GM23248 (cell line): ENCODE measurements at places on chromosomes 1 and 21.
A peak's percentile ranks its signal among the peaks of the same experiment; 100 is the strongest.

DNA sequence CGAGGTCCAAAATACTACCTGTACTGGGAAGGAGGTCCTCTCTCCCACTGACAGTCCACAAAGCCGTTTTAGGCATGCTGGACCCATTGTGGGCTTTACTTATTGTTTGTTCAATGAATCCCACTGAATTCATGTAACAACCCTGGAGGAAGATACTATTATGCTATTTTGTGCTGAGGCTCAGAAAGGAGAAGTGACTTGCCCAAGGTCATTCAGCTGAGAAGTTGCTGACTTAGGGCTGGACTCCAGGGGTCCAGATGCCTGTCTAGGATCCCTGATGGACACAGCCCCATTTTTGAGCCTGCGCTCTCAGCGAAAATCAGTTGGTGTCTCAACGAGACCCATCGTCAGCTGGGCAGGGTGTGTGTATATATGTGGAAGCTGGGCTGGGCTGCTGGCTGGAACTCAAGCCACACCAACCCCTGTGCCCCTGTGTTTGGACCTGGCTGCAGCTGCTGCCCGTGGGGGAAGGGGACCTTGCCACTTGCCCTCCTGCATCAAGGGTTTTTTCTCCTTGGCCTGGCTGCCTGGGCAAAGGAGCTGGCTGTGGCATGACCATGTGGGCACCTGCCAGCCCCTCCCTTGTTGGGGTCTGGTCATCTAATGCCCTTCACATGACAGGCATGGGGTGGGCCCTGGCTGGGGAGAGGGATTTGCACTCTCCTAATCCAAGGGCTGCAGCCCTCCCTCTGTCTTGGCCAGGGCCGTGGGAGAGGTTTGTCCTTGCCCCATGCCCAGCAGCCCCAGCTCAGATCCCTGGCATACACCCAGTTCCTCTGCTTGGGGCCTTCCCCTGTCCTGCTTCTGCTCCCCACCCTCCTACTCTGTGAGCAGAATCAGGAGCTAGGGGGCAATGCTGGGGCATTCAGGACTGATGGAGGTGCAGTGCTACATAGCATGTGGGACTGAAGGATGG lies 15.0 kb downstream of the KCNQ4 start:
- no peak for DNase-seq

- peak; percentile 30 for DNase-seq
Measured at GRCh38 chr1:153507926-153508583, 27.7 kb downstream of the S100A6 start.

DNA sequence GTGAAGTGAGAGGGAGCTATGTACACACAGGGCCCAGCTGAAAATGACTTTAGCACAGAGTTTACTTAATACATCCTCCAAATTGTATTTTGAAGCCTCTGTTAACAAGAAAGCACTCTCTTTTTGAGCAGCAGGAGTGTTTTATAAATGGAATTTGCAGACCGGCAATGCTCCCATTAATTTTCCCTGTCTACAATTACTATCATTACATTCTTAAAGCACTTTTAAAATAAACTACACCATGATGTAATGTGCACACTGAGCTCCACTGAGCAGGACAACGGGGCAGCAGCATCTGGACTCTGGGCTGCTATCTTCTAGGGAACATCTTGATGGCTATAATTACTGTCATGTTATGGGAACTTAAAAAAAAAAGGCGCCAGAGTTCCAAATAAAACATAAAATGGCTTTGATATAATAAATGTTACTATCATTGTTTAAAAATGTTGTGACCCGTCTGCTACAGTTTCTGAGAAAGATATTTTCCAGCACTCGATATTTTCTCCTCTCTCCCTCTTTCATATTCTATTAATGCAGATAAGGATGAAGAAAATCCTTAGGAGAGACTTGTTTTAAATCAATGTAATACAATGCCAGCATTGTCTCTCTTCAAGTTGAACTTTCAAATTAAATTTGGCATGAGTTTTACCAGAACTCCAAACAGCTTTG lies 150.9 kb downstream of the HLX start:
- no peak for DNase-seq

- DNase-seq = no peak
Measured at GRCh38 chr1:162639718-162640117, 7.5 kb downstream of the DDR2 start.

- no peak for DNase-seq
Measured at GRCh38 chr1:80918380-80918779, 882.4 kb upstream of the ADGRL2 start.

DNA sequence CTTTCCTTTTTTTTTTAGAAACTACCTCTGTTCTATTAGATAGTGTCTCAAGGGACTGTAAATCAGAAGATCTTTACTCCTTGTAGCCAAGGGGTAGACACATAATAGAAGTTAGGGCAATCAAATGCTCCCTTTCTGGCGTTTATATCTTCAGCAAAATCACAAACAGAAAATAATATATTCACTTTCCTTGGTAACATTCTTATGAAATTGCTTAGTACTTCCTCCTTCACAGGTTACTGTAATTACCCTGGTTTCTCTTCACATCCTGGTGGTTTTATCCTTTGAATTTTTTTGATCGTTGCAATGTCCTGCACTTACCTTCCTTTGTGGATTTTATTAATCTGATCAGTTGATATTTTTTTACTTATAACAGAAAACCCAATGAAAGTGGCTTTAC lies 1064.9 kb downstream of the NCAM2 start:
- DNase-seq = no peak

DNA sequence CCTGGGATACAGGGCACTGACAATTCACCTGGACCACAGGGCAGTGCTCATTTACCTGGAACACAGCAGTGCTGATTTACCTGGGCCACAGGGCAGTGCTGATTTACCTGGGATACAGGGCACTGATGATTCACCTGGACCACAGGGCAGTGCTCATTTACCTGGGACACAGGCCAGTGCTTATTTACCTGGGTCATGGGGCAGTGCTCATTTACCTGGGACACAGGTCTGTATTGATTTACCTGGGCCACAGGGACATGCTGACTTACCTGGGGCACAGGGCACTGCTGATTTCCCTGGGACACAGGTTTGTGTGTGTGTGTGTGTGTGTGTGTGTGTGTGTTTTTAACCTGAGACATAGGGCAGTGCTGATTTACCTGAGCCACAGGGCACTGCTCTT lies 261.7 kb downstream of the MATN1 start:
- no peak for DNase-seq

- no peak for DNase-seq
Measured at GRCh38 chr1:204842369-204842768, 28.3 kb upstream of the NFASC start.

DNA sequence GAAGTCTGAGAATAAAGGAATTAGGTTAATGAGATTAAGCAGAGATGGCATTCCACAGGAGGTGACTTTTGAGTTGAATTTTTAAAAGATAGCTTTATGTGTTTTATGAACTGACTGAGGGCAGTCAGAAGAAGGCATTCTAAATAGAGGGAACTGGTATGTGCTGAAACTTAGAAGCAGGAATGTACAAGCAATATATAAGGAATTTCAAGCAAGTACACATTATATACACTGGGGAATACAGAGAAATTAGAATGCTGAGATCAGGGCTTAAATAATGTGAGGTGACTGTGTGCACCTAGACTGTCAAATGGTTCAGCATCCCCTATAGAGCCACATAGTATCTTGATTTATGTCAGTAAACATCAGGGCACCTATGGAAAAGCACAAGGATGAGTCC lies 19.3 kb downstream of the WNT2B start:
- DNase-seq = peak; percentile 20

DNA sequence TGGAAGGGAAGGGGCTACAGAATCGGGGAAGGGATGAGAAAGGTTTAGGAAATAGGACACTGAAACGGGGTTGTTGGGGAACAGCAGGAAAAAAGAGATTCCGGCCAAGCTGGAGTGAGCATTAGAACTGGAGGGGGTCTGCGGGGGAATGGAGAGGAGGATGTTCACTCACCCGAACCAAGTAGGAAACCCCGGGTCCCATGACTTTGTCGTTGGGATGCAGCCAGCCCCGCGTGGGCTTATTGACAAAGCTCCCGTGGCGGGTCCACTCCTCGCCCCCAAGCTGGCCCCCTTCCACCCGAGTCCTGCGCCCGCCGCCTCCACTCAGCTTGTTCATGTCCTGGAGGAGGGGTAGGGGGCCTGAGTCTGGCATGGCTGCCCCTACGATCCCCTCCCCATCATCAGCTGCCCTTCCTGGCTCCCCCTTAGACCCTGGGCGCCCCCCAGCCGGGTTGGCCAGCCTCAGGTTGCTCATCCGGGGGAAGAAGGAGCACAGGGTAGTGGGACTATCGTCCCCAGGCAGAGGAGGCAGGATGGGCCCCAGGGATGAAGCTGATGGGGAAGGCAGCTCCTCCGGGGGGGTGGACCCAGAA lies 591 bp downstream of the SHC1 start:
- peak; percentile 35 for DNase-seq

DNA sequence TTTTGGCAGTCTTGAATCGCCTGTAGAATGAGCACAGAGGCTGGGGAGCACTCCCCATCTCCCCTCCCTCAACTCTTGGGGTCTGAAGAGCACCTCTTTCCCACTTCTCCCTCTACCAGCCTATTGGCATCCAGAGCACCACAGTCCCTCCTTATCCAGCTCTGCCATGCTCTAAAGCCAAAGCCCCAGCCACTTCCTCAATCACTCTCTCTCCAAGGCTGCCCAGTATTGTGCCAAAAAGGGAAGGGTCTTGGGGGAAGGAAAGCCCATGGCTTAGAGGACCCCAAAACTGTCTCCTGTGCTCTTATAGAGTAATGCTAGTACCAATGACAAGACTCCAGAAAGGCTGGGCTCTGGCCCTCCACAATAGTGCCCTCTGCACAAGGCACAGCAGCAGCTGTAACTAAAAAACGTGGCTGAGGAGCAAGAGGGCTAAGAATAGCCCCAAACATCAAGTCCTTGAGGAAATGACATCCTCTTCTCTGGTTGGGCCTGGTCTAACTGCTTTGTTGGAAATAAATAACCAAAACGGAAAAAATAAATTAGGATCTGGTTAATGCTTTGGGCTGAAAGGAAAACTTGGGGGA lies 28.4 kb downstream of the SLC27A3 start:
- no peak for DNase-seq

DNA sequence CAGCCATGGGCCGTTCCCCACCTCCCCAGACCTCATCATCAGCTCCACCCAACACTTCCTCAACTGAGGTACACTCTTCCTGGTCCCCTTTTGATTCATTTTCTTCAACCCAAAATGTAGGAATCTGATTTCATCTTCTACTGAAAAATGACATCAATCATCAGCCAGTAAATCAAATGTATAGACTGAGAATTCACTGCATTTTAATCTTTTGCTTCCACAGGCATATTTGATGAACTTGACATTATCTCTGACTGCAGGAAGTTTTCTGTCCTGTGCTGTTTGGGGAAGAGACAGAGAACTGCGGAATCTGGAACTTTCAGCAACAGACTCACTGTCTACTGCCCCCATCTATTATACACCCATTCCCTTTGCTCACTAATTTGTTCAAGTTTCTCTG lies 7.8 kb downstream of the PYHIN1 start:
- DNase-seq = no peak

DNA sequence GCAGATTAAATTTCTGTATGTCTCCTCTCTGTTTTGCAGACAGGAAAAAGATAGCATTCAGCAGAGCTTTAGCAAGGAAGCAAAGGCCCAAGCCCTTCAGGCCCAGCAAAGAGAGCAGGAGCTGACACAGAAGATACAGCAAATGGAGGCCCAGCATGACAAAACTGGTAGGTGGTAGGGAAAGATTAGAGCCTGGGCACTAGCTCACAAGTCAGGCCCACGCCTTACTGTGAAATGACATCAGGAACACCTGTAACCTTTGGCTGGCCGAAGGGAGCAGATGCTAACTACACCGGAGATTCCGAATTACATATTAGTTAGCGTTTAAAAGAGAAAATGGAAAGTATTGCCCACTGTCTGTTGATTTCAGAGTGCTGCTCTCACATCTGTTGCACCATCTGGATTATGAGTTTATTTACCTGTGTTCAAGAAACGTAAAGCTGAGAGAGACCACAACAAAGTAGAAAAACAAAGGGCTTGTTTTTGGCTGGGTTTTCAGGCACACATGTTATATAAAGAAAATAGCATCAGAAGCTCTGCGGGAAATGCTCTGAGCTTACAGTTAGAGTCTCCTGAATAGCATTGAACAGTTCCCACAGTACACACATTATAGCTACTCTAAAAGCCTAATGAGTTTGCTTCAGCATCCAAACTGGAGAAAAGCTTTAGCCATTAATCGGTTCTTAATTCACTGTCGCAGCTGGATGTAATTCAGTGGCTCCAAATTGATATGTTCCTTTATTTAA lies 160.0 kb downstream of the SDCCAG8 start:
- no peak for DNase-seq

DNA sequence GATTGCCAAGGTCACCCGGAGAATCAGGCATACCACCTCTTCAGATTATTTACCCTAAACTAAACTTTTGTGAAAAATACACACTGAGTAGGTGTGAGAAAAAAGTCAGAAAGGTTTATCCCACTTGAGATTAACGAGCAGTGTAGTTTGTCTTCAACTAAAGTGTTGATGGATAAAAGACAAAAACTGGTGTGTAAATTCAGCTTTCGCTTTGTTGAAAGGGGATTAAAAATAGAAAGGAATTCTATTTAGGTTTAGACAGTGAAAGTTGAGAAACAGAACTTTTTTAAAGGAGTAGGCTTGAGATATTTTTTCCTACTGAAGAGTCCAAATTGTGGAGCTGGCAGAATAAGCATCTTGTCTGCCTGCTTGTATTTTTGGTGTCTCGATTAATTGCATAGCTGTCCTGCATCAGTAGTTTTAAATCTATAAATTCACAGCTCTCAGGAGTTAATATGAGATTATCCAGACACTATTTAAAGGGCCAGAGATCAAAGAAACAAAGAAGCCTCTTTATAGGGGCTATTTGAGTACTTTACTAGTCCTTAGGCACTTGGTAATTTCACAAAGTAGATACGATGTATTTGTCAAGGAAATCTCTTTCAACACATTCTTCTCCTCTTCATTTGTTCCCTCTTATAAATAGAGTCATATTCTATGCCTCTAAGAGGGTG lies 46.7 kb upstream of the RABGAP1L start:
- DNase-seq = no peak

DNA sequence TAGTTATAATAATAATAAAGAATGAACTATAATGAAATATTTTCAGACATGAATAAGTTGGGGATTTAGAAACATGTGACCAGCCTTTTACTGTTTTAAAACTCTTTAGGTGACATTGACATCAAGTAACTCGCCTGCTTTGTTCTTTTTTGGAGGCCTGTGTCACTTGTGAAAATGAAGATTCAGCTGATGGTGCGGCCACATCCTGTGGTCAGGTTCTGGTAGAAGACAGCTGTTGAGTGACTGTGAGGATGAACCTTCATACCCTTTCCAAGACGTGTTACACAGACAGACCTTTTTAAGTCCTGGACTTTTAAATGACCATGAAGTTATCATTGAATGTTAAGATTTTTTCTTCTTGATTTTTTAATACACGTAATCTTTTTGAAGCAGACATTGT lies 10.3 kb downstream of the UTS2 start:
- DNase-seq = no peak

GRCh38 chr1:182392050-182393028 lies 749 bp upstream of the GLUL start:
- peak; percentile 70 for DNase-seq

GRCh38 chr1:30677471-30677870 lies 45.9 kb downstream of the MATN1 start:
- DNase-seq = no peak

GRCh38 chr1:47866601-47867437 lies 130.4 kb downstream of the TRABD2B start:
- no peak for DNase-seq

GRCh38 chr1:101683136-101683535 lies 313.6 kb downstream of the OLFM3 start:
- no peak for DNase-seq

GRCh38 chr1:217063172-217063908 lies 340.1 kb upstream of the ESRRG start:
- no peak for DNase-seq
